ENCODE measurements at places on chromosomes 6 and 20.

- DNase-seq: no peak
Measured at GRCh38 chr6:44917430-44917829, 410.7 kb upstream of the RUNX2 start.

DNA sequence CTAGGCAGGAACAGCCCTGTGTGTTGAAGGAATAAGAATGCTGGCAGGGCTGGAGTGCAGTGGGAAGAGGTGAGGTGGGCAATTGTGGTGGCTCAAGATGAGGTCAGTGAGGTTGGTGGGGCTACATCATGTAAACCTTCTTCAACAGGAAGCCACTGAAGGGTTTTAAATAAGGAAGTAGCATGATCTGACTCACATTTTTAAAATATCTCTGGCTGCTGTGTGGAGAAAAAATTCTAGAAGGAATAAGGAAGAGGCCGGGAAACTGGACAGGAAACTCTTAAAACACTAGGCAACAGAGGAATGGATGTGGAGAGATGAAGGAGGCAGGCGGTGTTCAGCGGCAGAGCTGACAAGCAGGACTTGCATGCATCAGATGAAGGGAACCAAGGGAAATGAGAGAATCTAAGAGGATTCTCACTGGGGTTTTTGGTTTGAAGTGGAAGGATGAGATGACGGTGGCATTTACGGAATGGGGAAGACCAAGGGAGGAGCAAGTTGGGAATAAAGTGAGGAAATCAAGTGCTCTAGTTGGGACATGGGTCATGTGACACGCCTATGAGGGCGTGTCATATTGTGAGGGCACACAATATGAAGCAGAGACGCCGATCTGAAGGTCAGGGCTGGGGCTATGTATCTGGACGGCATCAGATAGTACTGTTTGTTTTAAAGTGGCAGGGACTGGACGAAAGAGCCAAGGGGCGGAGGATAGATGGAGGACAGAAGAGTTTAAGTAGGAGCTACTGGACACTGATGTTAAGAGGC, 18.2 kb downstream of the TMEM242 start:
- DNase-seq: no peak

- DNase-seq: no peak
Measured at GRCh38 chr6:148934539-148934938, 187.7 kb downstream of the UST start.

GRCh38 chr6:37277001-37277409, 19.1 kb upstream of the TMEM217 start:
- no peak for DNase-seq
